Jurkat, Clone E6-1 (cell line): ENCODE measurements at places on chromosomes 1 and 21.

- no peak for DNase-seq
Observed at GRCh38 chr1:26832249-26832960, 5.9 kb downstream of the ZDHHC18 start.

- no peak for DNase-seq
Observed at GRCh38 chr1:116948046-116948445, 38.3 kb downstream of the PTGFRN start.

DNA sequence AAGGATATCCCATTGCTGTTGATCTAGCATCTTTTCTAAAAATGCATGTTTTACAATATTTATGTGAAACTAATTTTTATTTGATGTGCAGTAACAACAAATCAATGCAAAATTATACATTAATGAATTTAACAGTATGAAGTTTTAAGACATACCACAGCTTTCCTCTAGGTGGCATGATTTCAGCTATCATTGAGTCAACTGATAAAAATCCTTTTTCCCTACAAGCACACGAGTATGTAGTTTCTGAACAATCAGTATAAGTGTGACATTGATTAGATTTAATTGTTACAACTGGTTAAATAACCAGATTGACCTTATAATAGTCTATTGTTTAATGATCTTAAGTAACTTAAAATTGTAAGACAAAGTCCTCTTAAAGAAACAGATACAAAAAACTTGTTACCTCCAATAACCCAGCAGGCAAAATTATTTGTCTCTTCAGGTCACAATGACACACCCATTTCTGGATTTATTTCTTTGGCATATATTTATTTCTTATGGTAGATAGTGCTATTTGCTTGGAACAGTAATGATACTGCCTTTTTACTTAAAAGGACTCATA, 5.8 kb upstream of the TGFB2 start:
- DNase-seq = peak; percentile 26

DNA sequence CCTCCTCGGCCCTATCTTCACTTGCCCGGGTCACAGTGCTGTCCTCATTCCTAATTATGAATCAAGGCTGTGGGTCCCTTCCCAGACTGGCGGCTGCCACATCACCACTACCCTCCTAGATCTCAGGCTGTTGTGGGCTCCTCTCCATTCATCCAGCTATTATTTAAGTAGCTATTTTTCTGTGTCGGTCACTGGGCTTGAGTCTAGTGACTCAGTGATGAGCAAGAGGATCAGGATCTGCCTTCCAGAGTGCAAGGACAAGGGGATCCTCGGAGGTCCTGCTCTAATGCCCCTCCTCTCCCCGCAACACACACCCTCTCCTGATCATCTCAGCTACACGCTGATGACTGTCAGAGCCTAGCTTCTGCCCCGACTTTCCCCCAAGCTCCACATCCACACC, 34.1 kb downstream of the CDCP2 start:
- no peak for DNase-seq

- DNase-seq = peak; percentile 9
Observed at GRCh38 chr1:163361123-163361934, 39.6 kb downstream of the NUF2 start.

- DNase-seq = no peak
Observed at GRCh38 chr1:210489491-210489890, 160.8 kb downstream of the HHAT start.

- DNase-seq = no peak
Observed at GRCh38 chr1:109252893-109253802, 3.8 kb downstream of the CELSR2 start.

DNA sequence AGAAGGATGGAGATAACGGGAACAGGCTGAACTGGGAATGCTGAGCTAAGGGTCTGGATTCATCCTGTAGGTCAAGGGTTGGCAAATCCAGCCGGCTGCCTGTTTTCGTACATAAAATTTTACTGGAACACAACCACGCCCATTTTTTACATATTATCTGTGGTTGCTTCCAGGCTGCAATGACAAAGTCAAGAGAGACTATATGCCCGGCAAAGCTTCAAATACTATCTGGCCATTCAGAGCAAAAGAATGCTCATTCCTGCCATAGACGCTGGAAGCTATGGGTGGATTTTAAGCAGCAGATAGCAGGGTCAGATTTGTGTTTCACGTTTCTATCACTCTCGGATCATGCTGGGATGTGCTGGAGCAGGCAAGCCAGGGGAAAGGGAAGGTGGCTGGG, 137.9 kb upstream of the EDN2 start:
- no peak for DNase-seq

- no peak for DNase-seq
Observed at GRCh38 chr1:184300446-184300845, 86.4 kb upstream of the C1orf21 start.

DNA sequence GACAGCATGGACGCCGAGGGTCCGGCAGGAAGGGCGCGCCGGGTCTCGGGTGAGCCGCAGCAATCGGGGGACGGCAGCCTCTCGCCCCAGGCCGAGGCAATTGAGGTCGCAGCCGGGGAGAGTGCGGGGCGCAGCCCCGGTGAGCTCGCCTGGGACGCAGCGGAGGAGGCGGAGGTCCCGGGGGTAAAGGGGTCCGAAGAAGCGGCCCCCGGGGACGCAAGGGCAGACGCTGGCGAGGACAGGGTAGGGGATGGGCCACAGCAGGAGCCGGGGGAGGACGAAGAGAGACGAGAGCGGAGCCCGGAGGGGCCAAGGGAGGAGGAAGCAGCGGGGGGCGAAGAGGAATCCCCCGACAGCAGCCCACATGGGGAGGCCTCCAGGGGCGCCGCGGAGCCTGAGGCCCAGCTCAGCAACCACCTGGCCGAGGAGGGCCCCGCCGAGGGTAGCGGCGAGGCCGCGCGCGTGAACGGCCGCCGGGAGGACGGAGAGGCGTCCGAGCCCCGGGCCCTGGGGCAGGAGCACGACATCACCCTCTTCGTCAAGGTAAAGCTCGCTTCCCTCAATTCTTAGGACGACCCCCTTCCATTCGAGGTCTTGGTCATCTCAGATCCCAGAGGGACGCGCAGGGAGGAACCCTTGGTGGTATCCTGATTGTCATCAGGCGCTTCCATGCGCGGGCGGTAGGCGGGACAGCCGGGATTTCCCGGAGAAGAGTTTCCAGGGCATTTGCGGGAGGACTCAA, 1.6 kb downstream of the CLIC6 start:
- DNase-seq = no peak

GRCh38 chr1:101284021-101284420, 47.2 kb downstream of the S1PR1 start:
- no peak for DNase-seq

- DNase-seq = no peak
Observed at GRCh38 chr1:229905652-229906051, 161.4 kb upstream of the GALNT2 start.

DNA sequence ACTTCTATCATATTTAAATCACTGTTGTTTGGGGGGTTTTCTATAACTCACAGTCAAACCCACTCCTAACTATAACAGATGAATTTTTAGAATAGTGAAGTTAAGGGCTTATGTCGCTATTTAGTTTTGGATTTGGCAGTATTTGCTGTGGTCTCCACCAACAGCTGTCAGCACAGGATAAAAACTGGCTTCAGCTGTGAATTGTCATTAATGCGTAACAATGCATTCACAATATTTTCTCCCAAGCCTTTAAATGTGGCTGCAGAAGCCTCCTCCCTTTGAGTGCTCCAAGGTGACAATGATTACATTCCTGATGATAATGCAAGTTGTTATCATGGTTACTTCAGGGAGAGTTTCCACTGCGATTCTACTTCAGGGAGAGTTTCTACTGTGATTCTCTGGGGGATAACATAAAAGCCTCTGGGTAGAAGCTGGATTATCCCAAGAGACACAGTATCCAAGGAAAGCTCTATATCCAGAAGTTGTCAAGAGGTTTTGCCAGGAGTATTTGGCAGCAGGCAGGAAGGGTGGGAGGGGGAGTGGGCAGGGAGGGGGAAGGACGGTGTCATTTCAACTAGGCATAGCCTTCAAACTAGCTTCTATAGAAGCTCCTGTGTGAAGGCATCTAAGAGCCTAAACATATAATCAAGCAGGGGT, 14.9 kb upstream of the SMIM12 start:
- no peak for DNase-seq

DNA sequence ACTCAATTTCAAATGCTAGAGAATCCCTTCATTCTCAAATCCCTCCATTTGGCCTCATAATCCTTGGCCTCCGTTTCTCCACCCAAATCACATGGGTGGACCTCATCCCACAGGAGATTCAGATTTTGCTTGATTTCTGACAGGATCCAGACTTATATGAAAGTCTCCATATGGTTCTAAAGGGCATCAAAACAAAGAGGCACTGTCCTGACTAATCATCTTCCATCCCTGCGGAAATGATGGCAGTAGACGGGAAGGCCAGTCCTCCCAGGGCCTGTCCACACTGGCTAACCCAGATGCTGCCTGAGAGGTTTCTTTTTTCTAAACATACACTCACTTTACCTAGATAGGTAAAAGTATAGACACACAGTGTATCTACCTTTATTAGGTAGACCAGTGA, 18.8 kb downstream of the ORC1 start:
- DNase-seq = no peak

- DNase-seq = no peak
Observed at GRCh38 chr1:59866462-59866861, 51.7 kb downstream of the HOOK1 start.

GRCh38 chr1:3162322-3162882, 93.4 kb downstream of the PRDM16 start:
- DNase-seq = no peak

GRCh38 chr1:233442026-233442780, 114.7 kb downstream of the MAP3K21 start:
- DNase-seq = no peak

- no peak for DNase-seq
Observed at GRCh38 chr1:46017876-46018503, 114.4 kb downstream of the PIK3R3 start.

- no peak for DNase-seq
Observed at GRCh38 chr1:100485855-100486258, 52.1 kb upstream of the GPR88 start.

- DNase-seq = no peak
Observed at GRCh38 chr1:226643177-226643576, 94.6 kb downstream of the STUM start.
